Daoy (cell line): ENCODE measurements at places on chromosomes 5 and 9. TPM values are rescaled to one million over a fixed set of nuclear protein-coding genes. Genes with fewer than 3 reads are reported as not detected.

DNA sequence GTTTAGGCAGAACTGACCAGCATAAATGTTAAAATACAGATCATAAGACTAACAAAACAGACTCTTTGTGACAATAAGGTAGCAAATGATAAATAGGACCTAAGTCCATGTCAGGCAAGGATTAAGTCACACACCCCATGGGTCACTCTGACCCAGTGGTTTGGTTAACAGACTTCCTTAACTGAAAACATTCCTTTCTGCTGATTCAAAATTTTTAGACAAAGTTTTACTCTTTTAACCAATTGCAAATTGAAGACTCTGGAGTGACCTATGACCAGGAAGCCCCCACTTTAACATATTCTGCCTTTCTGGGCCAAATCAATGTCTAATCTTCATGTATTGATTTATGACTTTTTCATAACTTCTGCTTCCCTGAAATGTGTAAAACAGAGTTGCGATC lies 4.9 kb upstream of the NXNL2 start:
- peak; percentile 68 for DNase-seq

DNA sequence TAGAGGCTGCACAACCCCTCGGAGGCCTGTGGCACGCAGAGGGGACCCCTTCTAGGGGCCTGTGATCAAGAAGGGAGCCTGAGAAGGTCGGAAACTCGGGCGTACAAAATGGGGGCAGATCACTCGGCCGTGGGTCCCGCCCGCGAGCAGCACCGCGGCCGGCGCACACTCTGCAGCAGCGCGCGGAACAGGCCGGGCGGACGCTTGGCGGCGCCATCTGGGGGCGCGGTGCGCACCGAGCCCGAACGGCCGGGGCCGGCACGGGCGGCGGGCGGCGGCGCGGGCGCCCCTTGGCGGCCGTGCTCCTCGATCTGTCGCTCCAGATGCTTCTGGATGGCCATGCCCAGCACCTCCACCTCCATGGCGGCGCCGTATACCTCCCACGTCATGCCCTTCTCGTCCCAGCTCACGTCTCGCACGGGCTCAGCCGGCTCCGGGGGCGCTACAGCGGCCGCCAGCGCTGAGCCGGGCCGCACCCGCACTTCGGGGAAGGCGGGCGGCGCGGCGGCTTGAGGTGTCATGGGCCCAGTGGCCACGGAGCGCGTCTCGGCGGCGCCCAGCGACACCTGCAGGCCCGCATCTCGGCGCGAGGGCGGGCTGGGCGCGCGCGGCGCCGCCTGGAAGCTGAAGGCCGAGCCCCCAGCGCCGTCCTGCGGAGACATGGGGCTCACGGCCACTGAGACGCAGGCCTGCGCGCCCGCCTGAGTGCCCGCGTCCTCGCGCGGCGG lies 13.1 kb downstream of the GPRIN1 start:
- DNase-seq: no peak

Gene LCN12
- total RNA-seq: not detected in 2 replicates

- peak; percentile 48 for DNase-seq
Observed at GRCh38 chr5:95446560-95447221, 55.5 kb downstream of the FAM81B start.

Gene NIM1K
- total RNA-seq: not detected in 2 replicates

DNA sequence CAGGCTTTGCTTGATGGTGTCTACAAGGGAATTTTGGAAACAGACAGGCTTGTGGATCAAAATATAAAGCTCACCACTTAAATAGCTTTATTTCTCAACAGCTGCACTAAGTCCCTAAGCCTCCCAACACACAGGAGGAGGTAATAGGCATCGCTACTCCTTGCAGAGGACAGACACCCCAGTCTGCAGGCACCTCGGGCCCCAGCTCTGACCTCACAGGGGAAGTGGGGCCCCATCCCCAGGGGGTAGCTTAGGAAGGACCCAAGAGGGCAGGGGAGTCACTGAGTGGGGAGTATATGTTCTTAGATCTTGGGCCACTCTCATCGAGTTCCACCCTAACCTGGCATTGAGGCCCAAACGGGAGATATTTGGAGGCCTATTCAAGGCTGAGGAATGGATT lies 66.7 kb upstream of the XPA start:
- DNase-seq: no peak

Gene ROPN1L
- 0.40 TPM in 1 of 2 replicates, not detected in the other for total RNA-seq

Gene PDGFRB
- total RNA-seq: 8.6 and 9.4 TPM in 2 replicates

GRCh38 chr5:111256128-111256527 lies 31.9 kb downstream of the CAMK4 start:
- DNase-seq: no peak

DNA sequence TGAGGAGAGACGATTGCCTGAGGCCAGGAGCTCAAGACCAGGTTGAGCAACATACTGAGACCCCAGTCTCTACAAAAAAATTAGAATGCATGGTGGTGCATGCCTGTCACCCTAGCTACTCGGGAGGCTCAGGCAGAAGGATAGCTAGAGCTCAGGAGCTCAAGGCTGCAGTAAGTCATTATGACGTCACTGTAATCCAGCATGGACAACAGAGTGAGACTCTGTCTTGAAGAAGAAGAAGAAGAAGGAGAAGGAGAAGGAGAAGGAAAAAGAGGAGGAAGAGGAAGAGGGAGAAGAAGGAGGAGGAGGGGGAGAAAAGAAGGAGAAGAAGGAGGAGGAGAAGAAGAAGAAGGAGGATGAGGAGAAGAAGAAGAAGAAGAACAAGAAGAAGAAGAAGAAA lies 519.1 kb downstream of the CDH9 start:
- DNase-seq: no peak

DNA sequence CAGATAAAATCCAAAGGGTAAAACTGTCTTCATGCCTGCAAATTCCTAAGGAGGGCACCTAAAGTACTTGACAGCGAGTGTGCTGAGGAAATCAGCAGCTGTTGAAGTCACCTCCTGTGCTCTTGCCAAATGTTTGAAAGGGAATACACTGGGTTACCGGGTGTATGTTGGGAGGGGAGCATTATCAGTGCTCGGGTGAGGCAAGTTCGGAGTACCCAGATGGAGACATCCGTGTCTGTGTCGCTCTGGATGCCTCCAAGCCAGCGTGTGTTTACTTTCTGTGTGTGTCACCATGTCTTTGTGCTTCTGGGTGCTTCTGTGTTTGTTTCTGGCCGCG lies 727 bp upstream of the ADRB2 start:
- DNase-seq: peak; percentile 59

- DNase-seq: no peak
Observed at GRCh38 chr5:133792024-133792423, 176.4 kb downstream of the C5orf15 start.

DNA sequence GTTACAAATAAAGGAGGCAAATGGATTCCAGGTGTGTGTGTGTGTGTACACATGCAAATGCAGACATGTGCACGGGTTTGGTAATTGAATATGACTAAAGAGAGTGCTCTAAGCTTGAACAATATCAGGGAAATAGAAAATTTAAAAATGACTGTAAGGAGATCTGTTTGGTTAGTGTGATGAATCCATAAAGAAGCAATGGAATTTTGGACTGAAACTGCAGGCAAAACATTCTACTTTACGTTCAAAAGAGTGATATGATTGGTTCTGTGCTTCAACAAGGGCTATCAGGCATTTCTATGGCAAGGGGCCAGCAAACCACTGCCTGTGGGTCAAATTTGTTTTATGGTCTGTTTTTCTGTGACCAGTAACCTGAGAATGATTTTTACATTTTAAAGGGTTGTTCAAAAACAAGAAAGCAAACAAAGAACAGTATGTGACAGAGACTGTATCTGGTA lies 332.8 kb upstream of the KLF9 start:
- no peak for DNase-seq

DNA sequence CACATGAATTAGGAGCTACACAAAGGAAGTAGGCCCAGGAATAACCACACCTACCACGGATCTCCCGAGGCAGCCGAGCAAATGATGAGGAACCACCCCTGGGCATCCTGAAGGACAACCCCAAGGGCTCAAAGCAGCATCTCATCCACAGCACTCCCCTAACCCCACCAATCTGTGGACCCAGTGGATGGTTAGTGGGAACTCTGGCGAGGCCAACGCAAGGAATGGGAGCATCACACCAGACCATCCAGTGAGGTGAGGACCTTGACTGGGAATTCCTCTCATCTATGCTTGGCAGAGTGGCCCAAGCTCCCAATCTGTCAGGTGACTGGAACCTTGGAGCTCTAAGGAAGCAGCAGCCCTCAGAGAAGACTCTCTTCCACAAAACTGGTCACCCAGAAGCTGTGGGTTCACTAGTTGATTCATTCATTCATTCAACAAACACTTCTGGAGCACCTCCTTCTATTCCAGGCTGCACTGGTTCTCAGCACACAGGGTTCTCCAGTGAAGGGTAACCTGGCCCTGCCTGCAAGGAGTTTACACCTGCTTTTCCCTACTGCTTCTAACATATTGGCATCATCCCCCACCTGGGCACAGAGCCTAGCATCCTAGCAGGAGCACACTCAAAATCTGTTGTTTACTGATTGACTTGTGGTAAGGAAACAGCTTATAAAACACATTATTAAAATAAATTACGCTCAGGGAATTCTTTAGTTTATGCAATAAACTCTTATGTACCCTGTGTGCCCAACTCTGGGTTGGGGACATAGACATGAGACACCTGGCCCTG lies 4.9 kb downstream of the ACSL6 start:
- no peak for DNase-seq

DNA sequence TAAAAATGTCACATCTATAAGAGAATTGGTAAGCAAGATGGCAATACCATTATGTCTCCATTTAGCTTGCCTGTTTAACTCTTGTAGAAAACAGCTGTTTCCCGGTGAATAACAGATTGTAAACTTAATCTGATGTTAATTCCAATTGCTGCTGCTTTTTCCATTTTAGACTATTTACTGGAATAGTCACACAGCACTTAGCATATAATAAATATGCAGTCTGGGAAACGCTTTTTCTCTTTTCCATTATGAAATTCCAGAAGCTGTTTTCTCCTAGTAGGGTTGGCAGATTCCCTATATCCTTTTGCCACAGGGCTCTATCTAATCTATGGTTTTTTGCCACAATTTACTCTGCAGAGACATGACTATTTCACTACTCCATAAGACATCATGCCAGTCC lies 148.0 kb downstream of the CEMIP2 start:
- DNase-seq: no peak

DNA sequence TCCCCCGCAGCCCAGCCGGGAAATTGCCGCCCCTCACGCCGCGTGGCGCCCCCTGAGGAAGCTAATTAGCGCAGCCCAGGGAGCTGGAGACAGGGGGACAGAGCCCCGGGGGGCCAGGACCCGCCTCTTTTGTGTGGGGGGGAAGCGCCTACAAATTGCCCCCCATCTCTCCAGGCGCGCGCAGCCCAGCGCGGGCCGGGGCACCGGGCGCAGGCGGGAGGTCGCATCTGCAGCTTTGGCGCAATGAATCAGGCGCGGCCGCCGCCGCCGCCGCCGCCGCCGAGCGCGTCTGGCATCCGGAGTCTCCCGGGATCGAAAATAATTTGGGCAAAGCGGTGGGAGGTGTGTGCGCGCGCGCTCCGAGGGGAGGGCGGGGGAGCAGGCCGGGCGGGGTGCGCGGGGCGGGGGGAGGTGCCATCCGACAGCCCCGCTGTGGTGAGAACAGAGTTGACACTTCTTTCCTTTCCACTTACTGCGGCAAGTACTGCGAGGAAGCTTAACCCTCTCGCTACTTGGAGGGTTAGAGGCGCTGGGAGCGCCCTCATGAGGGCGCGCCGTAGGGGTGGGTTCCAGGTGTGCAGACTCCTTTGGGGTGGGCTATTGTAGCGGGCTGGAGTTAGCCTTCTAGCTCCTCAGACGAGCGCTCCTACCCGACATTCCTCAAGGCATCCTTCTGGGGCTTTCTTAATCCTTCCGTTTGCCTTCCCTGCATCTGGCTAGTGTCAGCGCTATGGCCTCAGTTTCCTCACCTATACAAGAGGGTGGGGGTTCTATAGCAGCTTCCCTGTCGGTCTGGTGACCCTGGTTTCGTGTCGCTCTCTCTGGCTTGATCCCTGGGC lies 63.1 kb downstream of the CXXC5 start:
- peak; percentile 92 for DNase-seq

- peak; percentile 30 for DNase-seq
Observed at GRCh38 chr5:170503990-170504596, at the start of gene KCNIP1. Gene KCNIP1 (plus strand): TSS chr5:170504020.
